ENCODE measurements at places on chromosomes 4 and X.

DNA sequence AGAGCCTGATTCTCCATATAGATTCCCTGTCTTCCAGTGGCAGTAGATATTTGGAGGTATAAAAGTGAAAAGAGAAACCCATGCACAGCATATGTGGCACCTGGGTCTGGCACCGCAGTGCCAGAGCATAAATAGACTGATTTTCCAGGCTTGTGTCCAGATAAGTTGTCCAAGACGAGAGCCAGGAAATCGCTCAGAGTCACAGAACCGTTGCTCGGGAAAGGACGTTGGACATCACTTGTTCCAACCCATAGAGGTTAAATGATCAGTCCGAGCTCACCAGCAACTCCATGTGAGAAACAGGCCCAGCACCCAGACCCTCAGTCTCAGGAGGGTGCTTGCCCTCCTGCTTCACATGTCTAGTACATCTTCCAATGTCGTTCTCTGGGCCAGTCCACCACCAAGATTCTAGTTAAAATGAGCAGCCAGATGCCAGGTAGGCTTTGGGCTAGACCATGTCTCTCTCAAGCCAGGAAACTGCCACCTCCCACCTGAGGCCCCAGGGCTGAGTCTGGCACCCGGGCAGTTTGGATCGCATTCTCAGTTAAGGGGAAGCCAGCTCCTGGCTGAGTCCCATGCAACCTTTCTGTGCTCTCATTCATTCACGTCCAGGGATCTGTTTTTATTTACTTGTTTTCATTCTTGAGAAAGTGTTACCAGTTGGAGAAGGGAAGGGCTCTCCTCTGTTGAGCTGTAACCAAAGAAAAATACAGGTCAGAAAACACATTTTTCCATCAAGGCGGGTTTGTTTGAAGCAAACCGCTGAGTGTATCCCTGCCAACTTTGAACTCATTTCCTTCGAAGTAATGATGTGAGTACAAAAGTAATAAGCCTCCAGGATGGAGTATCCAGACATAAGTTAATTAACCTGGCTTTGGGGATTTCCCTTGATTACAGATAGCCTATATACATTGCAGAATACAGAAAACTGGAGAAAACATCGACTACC, 91.7 kb downstream of the PHOX2B start:
- peaks cover 77% of the 10 kb centered on the region for H3K4me1 ChIP-seq
- peaks cover 17% of the 10 kb centered on the region for H3K36me3 ChIP-seq
- no peak for DNase-seq
- H3K4me3 ChIP-seq, result no peak overlapping the region
- peaks cover 5% of the 10 kb centered on the region for H3K27me3 ChIP-seq

DNA sequence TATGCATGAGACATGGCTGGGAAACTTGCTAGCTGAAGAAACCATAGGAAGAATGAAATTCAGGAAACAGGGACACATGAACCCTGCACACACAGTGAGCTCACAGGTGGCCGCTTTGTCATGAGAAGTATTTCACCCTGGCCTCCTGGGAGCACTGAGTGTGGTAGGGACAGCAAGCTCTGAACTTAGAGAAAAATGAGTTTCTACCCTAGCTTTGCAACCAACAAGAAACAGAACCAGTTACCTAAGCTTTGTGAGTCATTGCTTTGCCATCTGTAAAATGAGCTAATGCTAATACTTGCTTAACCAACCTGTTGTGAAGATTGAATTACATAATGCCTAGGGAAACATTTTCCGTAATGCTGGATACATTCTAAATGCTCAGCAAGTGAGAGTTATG, 206.6 kb upstream of the HS3ST1 start:
- H3K4me1 ChIP-seq, result no peaks in the 10 kb centered on the region
- H3K27ac ChIP-seq, result no peak overlapping the region
- no peak overlapping the region for H3K4me3 ChIP-seq
- DNase-seq, result no peak
- H3K36me3 ChIP-seq, result no peaks in the 10 kb centered on the region
- no peaks in the 10 kb centered on the region for H3K27me3 ChIP-seq

GRCh38 chr4:87239821-87240220, 19.4 kb upstream of the KLHL8 start:
- peak overlapping the region; percentile 44 for H3K4me3 ChIP-seq
- H3K27ac ChIP-seq, result peak overlapping the region; percentile 50
- peaks cover 18% of the 10 kb centered on the region for H3K36me3 ChIP-seq
- no peaks in the 10 kb centered on the region for H3K27me3 ChIP-seq
- peak; percentile 32 for DNase-seq
- H3K4me1 ChIP-seq, result peaks cover 43% of the 10 kb centered on the region

GRCh38 chr4:74504212-74504611, 59.3 kb downstream of the AREG start:
- H3K36me3 ChIP-seq, result peaks cover 17% of the 10 kb centered on the region
- H3K4me1 ChIP-seq, result peaks cover 72% of the 10 kb centered on the region
- H3K4me3 ChIP-seq, result no peak overlapping the region
- no peak for DNase-seq

DNA sequence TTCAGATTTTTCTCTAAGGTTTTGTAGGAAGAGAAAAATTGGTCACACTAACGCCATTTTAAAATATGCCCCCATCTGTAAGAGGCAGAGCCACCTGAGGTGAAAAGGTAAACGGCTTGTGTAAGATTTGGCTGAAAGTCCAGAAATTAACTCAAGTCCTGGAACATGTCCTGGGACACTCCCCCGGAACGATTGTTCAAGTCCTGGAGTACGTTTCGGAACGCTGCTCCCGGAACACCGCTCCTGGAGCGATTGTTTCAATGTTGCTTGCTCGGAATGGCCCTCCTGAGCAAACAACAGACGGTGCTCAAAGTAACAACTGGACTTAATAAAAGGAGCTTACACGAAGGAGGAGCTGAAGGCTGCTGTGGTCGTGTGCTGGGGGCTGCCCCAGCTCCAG, 796.5 kb upstream of the SLIT2 start:
- H3K36me3 ChIP-seq, result peaks cover 5% of the 10 kb centered on the region
- DNase-seq, result no peak
- H3K4me3 ChIP-seq, result no peak overlapping the region
- H3K27me3 ChIP-seq, result no peaks in the 10 kb centered on the region
- H3K27ac ChIP-seq, result no peak overlapping the region
- H3K4me1 ChIP-seq, result no peaks in the 10 kb centered on the region

- no peak overlapping the region for H3K4me3 ChIP-seq
- H3K27me3 ChIP-seq, result peaks cover 5% of the 10 kb centered on the region
- DNase-seq, result no peak
Measured at GRCh38 chr4:169135776-169136175, 125.7 kb upstream of the CBR4 start.

GRCh38 chr4:84286048-84286447, 213.0 kb downstream of the NKX6-1 start:
- H3K36me3 ChIP-seq, result no peaks in the 10 kb centered on the region
- H3K4me1 ChIP-seq, result no peaks in the 10 kb centered on the region
- H3K27me3 ChIP-seq, result no peaks in the 10 kb centered on the region
- DNase-seq, result no peak
- H3K4me3 ChIP-seq, result no peak overlapping the region
- H3K27ac ChIP-seq, result no peak overlapping the region

DNA sequence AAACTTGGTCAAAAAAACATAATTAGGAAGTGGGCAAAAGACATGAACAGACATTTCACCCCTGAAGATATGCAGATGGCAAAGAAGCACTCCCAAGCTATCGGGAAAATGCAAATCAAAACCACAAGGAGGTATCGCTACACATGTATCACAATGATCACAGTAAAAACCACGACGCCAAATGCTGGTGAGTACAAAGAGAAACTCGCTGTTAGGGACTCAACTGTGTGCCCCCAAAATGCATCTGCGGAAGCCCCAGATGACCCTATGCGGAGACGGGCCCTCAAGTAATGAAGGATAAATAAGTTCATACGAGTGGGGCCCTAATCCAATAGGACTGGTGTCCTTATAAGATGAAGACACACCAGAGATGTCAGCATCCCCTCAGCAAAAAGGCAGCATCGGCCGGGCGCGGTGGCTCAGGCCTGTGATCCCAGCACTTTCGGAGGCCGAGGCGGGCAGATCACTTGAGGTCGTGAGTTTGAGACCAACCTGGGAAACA, 10.2 kb downstream of the GAK start:
- H3K36me3 ChIP-seq, result peaks cover 23% of the 10 kb centered on the region
- H3K27me3 ChIP-seq, result no peaks in the 10 kb centered on the region
- no peak for DNase-seq
- peak overlapping the region; percentile 19 for H3K27ac ChIP-seq
- peaks cover 29% of the 10 kb centered on the region for H3K4me1 ChIP-seq
- no peak overlapping the region for H3K4me3 ChIP-seq

Measured in HFFc6 (cell line).